Posterior cingulate gyrus (tissue), 11 donors: ENCODE measurements at places on chromosomes 12 and 14.

- no peak for DNase-seq
Observed at GRCh38 chr12:5473076-5473782, 41.3 kb downstream of the NTF3 start.

GRCh38 chr12:98684199-98684598 lies 39.1 kb downstream of the APAF1 start:
- no peak for DNase-seq

DNA sequence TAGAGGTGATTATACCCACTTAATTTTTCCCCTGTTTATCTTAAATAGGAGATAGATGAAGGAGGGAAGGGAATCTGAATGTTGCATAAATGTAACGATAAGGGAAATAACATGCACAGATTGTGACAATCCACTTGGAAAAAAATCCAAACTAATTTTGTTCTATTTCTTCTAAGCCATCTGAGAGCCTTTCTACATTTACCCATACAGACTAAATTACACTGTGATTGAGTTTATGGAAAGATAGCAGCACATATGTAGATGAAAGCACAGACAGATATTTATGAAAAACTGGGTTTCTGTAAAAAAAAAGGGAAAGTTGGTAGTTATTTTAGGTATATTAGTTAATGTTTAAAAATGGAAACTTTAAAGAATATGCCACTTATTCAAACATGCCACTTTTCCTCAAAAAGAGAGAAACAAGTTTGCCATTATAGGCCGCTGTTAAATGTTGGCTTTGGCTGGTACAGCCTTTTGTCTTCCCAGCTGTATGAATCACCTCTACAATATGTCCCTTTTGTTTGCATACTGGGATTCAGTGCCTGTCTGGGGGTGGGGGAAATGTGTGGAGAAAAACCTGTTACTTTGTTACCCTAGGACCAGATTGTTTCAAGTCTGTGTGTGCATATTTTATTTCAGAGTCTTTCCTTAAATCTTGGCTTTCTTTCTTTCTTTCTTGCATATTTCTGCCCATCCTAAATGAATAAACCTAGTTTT lies 470.2 kb upstream of the LMO3 start:
- no peak for DNase-seq

- no peak for DNase-seq
Observed at GRCh38 chr12:57416039-57416996, 14.5 kb downstream of the R3HDM2 start.

DNA sequence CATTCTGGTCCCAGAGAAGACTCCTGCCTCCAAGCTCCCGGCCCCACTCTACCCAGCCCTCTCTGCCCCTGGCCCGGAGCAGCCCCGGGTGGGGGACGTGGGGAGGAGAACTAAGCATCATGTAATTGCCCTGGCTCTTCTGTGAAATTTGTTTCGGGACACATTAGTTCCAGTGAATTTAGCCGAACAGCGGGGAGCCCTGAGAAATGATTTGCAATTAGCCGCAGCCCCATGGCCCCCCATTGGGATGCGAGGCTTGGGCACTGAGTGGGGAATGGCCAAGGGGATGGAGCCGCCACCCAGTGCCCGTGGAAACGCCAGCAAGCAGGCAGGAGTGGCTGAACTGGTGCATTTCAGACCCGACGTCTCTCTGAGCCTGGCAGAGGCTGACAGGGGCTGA lies 173.9 kb upstream of the LHX5 start:
- no peak for DNase-seq

DNA sequence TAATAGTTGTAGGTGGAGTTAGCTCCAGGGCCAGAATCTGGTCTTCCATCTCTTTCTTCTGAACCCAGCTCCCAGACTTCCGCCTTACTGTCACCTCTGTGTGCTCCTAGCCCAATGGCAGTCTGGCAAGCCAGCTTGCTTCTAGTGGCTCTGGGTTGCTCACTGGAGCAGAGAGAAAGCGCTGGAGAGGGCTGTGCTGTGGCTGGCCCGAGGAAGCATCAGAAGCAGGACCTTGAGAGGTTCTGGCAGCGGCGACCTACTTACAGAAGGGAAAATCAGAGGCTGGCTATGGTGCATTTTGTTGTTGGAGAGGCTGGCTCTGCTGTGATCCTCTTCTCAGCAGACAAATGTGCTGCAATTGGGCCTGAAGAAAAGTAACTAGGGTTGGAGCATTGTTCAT lies 28.6 kb downstream of the KCNA5 start:
- no peak for DNase-seq

DNA sequence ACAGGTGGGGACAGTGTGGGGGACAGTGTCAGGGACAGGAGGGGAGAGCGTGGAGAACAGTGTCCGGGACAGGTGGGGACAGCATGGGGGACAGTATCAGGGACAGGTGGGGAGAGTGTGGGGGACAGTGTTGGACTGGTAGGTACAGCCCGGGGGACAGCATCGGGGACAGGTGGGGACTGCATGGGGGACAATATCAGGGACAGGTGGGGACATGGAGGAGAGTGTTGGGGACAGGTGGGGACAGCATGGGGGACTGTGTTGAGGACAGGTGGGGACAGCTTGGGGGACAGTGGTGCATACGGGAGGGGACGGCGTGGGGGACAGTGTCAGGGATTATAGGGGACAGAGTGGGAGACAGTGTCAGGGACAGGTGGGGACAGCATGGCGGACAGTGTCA lies 212.3 kb downstream of the TMEM121 start:
- DNase-seq: no peak

GRCh38 chr12:46548605-46549071 lies 176.1 kb upstream of the SLC38A2 start:
- no peak for DNase-seq

- no peak for DNase-seq
Observed at GRCh38 chr12:63905544-63905943, 61.0 kb downstream of the SRGAP1 start.

DNA sequence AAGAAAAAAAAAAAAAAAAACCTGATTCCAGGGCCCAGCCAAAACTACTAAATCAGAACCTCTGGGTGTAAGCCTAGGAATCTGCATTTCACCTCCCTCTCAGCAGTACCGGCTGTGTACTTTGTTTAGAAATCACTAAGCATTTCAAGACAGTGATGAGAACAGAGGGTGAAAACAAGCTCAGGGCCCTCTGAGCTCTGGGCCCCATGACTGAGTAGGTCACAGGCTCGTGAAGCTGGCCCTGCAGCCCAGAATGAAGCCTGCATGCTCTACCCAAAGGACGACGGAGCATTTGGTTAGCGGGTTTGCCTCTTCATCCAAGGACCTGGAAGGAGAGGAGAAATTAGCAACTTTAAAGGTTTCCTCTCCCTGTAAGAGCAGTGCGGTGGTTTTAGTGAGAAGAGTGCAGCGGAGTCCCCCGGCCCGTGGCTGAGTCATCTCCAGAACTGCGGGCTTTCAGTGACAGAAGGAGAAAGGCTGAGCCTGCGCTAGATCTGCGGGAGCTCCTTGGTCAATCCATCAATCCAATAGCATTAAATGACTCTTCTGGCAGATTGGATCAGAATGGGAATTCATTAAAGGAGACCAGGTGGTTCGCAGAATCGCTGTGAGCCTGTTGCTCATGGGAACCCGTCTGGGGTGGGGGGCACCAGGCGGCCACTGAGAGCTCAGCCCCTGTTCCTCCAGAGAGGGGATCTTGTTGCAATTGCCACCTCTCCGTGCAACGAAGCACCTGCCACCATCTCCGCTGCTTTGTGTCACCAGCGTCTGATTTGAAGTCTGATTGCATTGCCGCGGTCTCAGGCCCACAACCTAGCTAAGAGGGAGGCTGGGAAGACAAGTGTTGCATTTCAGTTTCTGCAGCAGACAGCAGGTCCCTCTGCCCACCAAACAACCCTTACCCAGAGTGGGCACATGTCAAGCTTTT lies 7.3 kb downstream of the IL31 start:
- DNase-seq: no peak

DNA sequence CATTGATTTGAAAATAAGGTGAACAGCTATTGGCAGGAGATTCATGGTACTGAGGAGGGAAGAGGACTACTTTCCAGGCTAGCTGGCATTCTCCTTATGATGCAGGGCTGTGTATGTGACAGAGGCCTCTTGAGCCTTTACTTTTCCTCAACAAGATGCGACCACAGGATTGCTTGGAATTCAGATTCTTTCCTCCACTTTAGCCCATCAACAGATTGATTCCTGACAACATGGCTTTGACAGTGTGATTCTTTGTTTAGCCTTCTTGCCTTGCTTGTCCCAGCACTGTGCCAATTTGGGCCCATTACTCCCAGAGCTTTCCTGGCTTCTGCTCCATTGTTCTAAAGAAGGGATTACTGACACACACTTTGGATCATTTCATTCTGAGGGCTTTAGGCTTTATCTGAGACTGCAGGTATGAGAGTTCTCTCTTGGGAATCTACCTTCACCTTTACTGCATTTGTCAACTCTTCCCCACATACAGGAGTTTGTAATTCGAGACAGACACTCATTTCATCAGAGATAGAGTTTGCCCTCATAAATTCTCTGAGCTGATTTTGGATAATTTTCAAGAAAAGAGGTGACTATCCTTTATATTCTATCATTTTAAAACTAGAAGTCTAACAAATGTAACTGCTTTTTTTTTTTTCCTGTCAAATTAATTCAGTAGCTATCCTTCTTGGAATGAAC lies 206.4 kb upstream of the GZMB start:
- no peak for DNase-seq

DNA sequence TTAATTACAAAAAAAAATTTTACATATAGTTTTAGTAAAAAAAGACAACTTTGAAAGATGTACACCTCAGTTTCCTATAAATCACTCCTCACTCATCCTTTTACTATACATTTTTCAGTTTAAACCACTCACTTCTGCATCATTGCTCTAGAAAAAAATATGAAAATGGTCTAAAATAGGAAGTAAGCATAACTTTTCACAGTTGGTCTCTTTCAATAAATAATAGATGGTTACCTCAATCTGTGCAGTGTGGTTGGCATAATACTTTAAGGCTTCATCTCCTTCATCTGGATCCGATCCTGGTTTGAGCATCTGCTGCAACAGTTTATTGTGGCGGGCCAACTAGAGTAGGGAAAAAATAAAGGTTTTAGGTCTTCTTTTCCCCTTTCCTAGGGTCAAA lies 247.9 kb downstream of the SSPN start:
- DNase-seq: no peak
